Activated gamma-delta T cell treated with Interleukin-2 at 50 U/mL for 16 hours (primary cell): ENCODE measurements at places on chromosomes 6 and 20.

GRCh38 chr6:27743787-27744186, 168.4 kb downstream of the OR2B2 start:
- DNase-seq: no peak

GRCh38 chr6:84227044-84227433, 404 bp downstream of the CEP162 start:
- DNase-seq: no peak

DNA sequence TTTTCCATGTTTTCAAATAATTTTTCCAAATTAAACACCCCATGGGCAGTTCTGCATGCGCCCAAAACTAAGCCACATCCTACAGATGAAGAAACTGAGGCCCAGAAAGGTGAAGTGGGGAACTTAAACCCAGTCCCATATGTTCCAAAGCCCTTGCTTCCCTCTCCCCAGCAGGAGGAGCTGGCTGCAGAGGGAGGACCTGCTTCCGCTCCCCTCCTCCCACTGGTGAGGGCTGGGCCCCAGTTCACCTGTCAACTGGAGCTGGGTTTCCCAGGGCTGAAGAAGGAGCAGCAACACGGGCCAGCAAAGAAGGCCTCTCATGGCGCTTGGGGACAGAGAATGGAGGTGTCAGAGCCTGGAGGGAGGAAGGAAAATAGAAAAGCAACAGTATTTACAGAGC, 1.4 kb upstream of the RBPJL start:
- DNase-seq: no peak

GRCh38 chr20:31861385-31862156, 8.8 kb downstream of the DUSP15 start:
- peak; percentile 62 for DNase-seq

- DNase-seq: no peak
These were observed 193.0 kb upstream of the SGK1 start for GRCh38 chr6:134510920-134511319.

- no peak for DNase-seq
These were observed 102.8 kb downstream of the TMEM242 start for GRCh38 chr6:157220485-157220884.

GRCh38 chr6:158684745-158685324, 35.0 kb downstream of the SYTL3 start:
- DNase-seq: no peak

- DNase-seq: no peak
These were observed 621.9 kb upstream of the CITED2 start for GRCh38 chr6:139996253-139996834.

GRCh38 chr6:32191696-32192607, 491 bp downstream of the GPSM3 start:
- DNase-seq: no peak

DNA sequence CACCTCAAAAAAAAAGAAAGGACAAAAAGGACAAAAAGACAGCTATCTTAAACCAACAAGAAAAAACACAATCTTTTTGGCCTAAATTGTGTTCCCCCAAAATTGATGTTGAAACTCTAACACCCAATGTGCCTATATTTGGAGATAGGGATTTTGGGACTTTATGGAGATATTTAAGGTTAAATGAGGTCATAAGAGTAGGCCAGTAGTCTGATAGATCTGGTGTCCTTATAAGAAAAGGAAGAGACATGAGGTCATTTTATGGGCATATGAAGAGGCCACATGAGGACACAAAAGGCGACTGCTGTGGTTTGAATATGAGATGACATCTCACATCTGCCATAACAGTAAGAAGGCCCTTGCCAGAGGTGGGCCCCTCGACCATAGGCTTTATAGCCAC, 49.5 kb downstream of the TRIM38 start:
- DNase-seq: no peak

GRCh38 chr6:144594585-144594984, 309.4 kb downstream of the UTRN start:
- DNase-seq: no peak

GRCh38 chr6:145283856-145284255, 451.5 kb downstream of the EPM2A start:
- no peak for DNase-seq

DNA sequence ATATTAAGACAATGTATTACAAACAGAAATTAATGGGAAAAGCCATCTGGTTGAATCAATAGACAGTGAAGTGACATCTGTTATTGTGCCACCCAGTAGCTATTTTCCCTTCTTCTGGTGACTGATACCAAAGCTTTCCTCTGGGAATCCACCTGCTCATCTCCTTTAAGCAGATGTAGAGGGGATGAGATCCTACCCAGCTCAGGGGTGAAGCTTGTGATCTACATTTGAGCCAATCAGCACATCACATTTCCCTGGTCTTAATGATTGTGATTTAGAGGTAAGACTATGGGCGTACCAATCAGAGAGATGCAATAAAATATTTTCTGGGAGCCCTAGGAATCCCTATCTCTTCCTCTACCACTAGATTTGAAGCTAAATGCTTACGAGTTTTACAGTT, 782.9 kb downstream of the PTPRT start:
- no peak for DNase-seq

DNA sequence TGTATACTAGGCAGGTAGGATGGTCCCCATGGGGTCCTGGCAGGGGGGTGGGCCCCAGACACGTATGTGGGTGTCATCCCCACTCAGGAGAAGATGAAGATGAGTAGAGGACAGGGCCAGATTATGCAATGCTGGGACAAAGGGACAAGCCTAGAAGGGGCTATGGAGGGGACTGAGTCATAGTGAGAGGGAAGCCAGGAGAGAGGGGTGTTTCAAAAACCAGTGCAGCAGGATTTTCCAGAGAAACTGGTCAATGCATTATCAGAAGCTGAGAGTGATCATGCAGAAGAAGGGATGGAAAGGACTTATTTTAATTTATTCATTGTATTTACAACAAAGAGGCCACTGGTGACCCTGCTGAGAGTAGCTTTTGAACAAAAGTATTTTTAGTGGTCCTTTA, 74.0 kb downstream of the PPP1R3G start:
- no peak for DNase-seq

DNA sequence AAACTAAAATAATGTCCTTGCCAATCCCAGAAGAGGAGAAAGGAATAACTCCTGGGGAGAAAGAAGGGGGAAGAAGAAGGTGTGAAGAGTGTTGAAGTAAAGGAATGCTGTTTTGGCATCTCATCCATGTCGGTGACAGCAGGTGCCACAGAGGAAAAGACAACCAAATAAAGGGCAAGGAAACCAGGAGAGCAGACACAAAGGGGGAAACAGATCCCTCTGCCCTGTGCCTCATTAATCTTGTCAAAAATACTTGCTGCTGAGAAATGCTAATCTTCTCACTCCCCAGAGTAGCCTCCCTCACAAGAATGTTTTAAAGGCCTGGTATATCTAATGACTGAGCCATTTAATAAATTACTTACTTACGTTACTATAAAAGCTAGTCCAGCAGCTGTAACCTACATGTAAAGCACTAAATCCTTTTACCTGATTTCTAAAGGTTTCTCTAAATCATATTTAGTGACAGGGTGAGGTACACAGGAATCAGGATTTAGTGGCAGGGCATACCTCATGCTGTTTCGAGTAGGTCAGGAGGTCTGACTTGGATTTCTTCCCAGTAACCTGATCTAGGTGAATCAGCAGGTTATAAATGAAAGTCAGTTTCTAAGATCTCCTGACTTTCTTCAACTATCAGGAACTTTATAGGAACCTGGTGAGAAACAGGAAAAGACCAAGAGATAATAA, 377.1 kb downstream of the CENPW start:
- no peak for DNase-seq

- DNase-seq: no peak
These were observed 32.5 kb downstream of the SPDEF start for GRCh38 chr6:34523441-34524206.

- no peak for DNase-seq
These were observed 307.4 kb downstream of the TRDN start for GRCh38 chr6:123329337-123329736.

DNA sequence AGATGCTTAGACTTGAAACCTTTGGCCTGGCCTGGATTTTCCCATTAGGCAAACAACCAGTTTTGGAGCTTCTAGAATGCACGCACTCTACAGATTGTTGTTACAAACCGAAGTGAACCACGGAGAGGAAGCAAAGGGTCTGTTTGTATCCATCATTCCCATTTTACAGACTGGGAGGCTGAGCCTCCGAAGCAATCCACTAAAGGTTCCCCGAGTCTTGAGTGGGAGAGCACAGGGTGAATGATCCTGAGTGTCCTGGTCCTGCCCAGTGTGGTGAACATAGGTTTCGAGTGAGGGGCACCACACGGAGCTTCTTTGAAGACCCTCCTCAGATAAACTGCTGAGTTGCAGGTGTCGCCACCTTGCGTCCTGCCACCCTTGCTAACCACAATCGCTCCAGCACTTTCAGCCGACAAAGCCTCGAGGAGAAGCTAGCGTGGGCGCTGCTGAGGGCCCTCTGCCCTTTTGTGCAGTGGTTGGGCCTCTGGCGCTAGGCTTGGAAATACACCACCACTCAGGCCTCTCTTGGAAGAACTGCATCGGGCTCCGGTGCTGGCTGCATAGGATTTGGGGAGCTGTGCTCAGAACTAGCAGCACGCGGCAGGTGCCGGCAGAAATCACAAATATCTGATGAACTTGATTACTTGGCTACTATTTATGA, 1.4 kb upstream of the PRDM13 start:
- no peak for DNase-seq

DNA sequence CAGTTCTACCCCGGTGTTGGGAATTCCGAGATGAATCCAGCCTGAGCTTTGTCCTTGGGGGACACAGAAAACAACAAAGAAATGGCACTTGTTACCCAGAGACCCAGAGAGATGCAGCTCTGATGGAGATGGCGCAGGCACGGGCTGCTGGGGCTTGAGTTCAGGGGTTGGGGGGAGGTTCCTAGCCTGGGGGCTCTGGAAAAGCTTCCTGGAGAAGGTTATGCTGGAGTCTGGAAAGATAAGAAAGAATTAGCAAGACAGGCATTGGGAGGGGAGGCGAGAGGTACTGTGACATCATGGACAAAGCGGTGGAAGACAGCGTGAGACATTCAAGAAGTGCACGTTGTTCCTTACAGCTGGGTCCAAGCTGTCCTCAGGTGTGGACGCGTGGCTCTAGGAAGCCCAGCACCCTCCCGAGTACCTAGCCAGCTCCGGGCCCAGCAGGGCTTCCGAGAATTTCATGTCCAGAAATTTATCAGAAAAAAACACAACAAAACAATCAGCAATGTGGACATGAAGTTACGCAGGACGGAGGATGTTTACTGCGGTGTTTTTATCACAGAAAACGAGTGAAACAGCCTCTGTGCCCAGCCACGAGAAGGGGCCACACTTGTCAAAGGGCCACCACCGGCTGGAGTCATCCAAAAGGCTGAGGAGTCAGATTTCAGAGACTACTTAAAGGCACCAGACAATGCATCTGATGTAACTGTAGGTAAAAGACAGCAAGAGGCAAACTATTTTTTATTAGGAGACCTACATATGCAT, 39.5 kb downstream of the C20orf203 start:
- no peak for DNase-seq

DNA sequence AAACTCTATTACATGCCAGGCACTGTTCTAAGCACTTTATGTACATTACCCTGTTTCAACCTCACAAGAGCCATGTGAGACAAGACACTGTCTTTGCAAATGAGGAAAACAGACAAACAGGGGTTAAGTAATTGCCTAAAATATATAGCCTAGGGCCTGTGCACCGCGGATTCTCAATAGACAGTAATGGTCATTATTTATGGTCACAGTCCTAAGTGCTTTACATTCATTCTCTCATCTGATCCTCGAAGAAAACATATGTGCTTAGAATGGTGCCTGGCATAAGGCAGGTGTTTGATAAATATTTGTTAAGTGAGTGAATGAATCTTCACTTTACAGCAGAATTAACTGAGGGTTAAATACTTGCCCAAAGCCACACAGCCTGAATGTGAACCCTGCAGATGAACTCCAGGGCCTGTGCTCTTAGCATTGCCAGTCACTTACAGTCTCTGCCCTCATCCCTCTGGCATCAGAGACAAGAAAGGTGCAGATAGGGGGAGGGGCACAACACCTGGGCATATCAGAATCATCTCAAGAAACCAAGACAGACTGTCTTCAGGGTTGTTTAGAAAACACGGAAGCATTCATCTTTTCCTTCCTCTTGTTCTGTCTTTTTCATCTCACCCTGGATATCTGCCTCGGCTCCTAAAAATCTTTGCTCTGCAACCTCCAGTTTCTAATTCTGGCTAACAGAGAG, 92.8 kb upstream of the SASH1 start:
- no peak for DNase-seq

DNA sequence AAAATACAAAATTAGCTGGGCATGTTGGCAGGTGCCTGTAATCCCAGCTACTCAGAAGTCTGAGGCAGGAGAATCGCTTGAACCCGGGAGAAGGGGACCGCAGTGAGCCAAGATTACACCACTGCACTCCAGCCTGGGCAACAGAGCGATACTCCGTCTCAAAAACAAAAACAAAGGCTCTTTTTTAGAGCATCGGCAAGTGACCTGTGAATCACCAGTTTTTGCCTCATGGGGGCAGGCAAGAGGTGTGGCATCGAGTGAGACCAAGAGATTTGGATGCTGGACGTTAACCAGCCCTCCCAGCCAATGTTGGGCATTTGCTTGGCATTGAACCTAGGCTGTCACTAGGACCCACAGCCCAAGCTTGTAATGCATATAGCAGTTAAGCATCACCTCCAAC, 14.6 kb upstream of the CDK5RAP1 start:
- DNase-seq: no peak

DNA sequence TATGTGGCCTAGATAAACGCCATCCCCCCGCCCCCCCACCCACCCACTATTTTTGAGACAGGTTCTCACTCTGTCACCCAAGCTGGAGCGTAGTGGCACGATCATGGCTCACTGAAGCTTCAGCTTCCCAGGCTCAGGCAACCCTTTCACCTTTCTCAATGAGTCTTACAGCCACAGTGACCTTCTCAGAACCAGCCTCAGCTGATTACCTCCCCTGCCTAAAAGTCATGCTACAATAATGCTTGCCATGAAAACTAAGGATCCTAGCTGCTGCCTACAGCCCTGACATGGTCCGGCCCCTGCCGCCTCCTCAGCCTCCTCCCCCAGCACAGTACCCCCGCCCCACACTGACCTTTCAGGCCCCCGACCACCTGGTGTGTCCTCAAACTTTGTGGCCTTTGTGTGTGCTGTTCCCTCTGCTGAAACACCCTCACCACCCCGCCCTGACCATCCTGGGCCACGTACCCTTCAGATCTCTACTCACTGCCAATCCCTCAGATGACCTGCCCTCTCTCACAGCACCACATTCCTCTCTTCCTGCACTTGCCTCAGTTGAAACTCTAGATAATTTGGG, 31.3 kb downstream of the PNPLA1 start:
- DNase-seq: no peak
